ENCODE measurements at places on chromosomes 16 and 17.

GRCh38 chr17:72631568-72631948 lies 460.9 kb downstream of the SLC39A11 start:
- DNase-seq, result no peak

- no peak for DNase-seq
Observed at GRCh38 chr17:1878419-1879121, 48.8 kb downstream of the RPA1 start.

GRCh38 chr16:85552980-85553435 lies 60.1 kb upstream of the GSE1 start:
- DNase-seq, result no peak

GRCh38 chr17:76394166-76394565 lies 9.8 kb downstream of the SPHK1 start:
- DNase-seq, result no peak

DNA sequence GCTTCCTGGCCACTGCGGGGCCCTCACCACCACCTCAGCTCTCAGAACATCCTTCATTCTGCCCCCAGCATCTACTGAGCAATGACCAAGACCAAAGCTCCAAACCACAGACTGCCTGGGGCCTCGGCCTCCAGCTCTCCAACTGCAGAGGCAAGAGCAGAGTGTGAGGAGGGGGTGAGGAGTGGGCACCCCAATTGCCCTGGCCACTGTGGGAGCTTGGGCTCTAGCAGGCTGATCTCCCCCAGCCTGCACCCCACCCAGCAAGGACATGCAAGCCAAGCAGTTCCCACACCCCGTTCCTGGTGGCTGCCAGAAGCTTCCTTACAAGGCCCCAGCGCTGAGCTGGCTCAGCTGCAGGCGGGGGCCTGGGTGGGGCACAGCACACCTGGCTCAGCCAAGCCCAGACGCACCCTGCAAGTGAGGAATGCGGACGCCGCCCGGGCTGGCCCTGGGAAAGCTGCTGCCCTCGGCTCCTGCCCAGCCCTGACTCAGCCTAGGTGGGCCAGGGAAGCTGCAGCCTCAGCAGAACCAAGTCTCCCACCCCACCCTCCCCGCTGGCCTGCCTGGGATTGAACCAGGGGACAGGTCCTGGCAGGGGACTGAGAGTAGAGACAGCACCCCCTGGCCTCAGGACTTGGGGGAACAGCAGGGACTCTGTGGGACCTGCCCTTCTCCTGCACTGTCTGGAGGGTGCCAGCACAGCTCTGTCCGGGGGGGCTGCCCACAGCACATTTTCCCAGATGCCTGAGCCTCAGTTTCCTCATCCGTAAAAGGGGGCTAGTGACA lies 29.7 kb upstream of the KRT17 start:
- DNase-seq, result no peak

DNA sequence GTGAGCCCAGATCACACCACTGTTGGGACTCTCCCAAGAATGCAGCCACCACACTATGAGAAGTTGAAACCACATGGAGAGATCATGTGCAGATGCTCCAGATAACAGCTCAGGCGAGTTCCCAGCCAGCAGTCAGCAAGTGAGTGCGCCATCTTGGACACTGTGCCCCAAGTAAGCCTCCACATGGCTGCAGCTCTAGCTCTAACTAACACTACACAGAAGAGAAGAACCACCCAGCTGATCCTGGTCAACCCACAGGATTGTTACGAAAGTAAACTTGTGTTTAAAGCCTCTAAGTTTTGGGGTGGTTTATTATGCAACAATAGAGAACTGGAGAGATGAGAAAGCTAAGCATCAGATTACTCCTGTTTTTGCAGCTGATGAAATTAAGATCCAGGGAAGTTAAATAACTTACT lies 25.8 kb downstream of the SLC38A7 start:
- DNase-seq, result no peak

DNA sequence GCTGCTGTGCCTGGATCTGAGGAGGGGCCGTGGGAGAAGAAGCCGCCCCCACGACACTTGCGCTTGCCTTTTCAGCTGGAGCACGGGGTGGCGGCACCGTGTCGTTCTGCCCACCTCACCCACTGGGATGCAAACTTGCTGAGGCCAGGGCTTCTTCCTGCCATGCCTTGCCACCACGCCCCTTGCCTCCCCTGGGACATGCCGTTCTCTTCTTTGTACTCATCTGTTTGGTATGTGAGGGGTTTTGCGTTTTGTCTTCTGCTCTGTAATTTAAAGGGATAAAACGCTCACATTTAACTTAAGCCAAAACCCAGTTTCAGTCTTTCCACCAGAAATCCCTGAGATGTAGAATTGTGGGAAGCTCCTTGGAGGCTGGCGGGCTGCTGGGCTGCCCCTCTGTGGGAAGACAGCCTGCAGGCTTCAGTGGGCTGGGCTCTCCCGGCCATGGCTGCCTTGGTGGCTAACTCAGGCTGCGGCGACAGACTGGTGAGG lies 180.2 kb downstream of the RPTOR start:
- no peak for DNase-seq

DNA sequence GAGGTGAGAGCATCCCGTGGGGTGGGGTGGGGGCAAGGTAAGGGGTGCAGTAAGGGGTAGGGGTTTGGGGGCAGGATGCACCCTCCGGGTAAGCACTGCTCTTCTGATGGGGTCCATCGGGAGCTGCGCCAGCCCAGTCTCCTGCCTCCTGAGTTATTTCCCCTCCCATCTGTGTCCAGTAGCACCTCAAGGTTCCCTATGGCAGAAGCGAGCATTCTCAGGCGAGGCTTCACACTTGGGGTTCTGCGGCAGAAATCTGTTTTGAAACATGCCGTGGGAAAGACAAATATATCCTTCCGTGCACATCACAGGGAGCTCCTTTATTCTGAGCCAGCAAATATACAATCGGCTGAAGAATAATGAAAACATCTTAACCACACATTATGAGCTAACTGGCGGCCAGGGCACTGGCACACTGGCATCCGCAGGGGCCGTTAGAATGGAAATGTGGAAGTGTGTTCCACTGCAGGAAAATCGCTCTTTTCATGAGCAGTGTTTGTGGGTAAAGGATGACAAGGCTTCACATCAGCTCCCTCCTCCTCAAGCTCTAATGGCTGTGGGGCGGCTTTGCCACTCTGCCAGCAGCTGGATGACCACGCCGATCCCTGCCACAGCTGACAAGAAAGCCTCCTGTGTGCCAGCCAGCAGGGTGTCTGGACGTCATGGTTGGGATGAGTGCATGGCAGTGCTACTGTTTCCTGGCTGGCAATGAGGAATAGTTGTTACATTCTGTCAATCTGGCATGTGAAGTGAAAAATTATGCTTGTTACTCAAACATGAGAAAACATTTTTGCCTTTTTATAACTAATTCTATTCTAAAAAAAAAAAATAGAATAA lies 20.0 kb downstream of the MTHFSD start:
- DNase-seq, result no peak

GRCh38 chr17:7466639-7467341 lies 12.6 kb downstream of the ZBTB4 start:
- peak; percentile 24 for DNase-seq

GRCh38 chr17:47275245-47275984 lies 21.8 kb downstream of the ITGB3 start:
- DNase-seq, result no peak

DNA sequence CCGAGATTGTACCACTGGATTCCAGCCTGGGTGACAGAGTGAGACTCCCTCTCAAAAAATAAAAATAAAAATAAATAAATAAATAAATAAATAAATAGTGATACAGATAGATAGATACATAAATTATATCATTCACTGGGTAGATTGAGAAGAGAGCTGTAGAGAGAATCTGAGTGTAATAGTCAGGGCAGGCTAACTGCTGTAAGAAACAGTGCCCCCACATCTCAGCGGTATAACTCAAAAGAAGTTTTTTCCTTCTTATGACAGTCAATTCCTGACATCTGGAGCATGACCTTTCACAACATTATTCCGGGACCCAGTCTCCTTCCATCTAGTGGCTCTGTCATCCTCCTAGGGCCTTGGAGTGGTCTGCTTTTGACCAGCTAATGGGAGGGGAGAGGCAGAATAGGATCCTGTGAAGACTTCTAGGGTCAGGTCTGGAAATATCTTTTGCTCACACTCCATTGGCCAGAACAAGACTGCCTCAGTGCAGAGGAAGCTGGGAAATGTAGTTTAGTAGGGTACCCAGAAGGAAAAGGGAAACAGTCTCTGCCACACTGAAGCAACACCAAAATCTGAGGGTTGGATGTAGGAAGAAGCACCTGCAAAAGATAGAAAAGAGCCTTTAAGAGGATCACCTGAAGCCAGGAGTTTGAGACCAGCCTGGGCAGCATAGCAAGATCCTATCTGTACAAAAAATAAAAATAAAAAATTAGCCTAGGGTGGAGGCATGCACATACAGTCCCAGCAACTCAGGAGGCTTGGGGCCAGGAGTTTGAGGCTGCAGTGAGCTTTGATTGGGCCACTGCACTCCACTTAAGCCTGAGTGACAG lies 3.0 kb upstream of the QPRT start:
- DNase-seq, result peak; percentile 57

DNA sequence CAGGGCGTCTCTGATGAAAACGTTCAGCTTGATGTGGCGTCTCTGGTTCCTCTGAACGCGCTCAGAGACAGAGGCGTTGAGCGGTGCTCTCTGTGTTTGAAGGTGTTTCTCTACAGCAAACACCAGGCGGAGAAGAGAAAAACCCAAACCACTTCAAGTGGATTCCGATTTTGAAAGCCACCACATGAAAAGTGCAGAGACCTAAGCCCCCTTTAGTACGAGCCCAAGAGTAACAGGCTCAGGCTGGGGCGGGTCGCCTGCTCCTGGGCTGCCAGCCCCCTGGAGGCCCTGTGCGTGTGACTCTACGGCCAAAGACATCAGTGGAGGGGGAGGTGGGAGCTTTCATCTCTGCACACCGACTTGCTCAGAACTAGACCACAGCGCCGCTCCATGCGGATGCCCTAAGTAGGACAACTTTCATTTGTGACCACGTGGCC lies 328.4 kb downstream of the MAF start:
- DNase-seq, result peak; percentile 63

Data from GM12865 (cell line).